NCI-H2081 (cell line): ENCODE measurements at places on chromosomes 7 and 10.

DNA sequence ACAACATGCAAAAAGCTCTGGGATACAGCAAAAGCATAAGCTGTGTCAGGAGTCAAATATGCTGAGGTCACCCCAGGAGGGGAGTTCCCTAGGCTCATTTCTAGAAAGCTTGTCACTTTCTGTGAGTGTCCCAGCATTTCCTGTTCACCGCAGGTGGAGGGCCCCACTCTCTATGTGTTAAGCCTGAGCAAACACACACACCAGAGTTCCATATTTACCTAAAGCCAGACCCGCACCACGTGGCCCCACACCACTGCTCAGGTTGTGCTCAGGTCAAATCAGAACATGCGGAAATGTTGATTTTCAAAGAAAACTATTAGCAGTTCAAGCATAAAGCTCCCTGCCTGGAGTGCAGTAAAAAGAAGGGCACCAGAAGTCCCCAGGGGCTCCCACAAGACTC, 259.6 kb upstream of the PPP2R2D start:
- DNase-seq, result no peak

GRCh38 chr7:101166648-101166908, 1.2 kb upstream of the VGF start:
- no peak for DNase-seq

GRCh38 chr7:30139836-30140384, 5.1 kb downstream of the MTURN start:
- no peak for DNase-seq

DNA sequence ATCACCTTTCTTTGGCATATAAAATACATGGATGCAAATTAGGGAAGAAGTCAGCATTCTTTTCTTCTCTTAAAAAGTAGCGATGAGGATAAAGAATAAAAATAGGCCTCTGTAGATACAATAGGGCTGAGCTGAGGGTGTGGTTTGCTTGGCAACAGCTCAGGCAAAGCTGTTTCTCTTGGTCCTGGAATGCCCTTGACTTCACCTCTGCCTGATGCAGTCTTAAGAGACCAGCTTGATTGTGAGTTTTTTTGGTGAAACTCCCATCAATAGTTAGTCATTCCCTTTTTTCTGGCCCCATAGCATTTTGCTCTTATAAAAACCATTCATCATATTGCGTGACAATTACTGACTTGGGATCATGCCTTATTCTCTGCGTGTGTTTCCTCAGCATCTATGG, 42.1 kb upstream of the MKLN1 start:
- no peak for DNase-seq

DNA sequence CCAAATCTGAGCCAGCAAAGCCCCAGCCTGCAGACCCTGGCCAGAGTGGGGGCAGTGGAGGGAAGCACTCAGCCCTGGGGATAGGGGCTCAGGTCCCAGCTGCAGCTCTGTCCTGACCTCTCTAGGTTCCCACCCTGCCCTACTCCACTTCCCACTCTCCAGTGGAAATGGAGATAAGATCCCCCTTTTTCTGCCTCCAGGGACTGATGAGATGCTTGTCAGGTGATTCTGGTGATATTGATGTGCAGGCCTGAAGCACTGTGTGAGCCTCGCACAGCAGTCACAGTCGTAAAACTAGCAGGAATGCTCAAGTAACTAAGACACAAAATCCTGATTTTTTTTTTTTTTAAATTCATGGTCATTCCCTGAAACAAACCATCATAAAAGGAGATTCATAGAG, 55.0 kb upstream of the BTBD16 start:
- DNase-seq, result no peak

DNA sequence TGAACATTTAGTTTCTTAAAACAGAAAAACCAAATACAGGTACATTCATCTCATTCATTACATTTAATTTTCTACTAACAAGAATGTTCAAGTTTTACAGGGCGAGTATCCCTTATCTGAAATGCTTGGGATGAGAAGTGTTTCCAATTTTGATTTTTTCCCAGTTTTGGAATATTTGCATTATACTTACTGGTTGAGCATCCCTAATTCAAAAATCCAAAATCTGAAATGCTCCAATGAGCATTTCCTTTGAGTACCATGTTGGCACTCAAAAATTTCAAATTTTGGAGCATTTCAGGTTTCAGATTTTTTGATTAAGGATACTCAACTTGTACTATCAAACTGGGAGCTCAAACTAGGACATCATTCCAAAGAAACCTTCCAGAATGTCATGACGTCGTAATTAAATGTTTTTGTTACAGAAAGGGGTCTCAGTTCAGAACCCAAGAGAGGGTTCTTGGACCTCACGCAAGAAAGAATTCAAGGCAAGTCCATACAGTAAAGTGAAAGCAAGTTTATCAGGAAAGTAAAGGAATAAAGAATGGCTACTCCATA, 90.8 kb upstream of the PIK3CG start:
- DNase-seq, result no peak

DNA sequence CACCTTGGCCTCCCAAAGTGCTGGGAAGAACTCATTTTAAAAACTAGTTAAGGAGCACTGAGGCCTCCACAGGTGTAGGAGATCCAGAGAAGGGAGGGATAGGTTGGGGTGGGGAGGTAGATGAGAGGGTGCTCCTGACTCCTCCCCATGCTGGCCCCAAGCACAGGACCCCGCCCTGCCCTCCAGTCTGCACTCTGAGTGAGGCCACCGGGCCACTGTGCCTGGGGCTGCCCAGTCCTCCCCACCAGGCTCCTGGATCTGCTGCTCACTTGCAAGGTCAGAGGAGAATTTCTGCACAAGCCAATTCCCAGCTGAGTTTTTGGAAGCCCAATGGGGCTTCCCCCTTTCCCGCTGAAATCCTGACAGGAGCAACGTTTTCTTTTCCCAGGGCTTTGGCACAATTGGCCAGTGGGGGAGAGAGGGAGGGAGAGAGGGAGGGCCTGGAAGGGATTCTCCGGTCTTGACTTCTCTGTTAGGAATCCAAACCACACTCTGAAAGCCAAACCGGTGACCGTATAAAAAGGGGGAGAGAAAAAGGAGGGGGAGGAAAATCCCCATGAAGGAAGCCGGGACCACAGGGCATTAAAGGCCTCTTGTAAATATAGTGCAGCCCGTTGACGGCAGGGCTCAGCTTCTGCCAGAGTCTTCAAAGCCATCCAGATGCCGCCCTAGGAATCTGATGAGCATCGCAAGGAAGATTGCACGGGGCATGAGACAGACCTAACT, 116.2 kb downstream of the SH3PXD2A start:
- DNase-seq, result no peak

DNA sequence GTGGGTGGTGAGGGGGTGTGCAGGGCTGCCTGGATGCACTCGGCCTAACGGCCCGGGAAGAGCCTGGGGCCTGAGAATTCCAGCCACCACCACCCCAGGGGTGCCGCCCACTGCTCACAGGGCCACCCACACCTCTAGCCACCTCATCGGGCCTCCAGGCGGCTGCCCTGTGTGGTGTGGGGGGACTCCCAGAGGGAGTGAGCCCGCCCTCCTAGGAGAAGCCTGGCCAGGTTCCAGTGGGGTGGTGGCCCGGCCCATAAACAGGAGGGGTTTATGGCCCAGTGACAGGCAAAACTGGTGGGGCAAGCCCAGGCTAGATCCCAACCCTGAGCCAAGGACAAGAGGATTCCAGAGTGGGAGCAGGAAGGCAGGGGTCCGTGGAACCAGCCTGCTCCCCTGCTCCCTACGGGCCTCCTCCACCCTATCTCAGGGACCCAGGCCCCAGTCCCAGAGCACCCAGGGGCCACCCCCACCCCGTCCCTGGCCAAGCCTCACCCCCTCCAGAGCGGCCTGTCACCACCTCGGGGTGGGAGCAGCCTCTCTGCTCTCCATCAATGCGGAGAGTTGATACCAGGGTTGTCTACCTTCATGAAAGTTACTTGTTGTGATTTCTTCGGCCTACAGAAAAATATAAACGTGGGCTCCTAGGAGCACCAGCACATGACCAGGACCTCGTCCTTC, 20.2 kb upstream of the PDGFA start:
- DNase-seq, result no peak

DNA sequence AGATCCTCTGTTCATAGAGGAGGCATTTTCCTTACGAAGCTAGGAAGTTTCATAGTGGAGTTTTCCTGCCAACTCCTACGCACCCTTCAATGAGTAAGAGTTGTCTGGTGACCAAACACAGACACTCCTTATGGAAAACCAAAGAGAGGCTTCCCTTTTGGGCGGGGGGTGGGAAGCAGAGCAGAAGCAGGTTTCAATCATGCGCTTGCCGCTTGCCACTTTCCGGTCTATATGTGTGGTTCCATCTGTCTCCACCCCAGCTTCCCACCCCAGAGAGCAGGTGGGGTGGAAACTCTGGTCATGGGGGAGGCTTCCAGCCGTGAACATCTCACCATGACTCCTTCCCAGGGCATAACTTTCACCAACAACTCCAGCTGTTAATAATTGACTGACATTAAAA, 68.8 kb upstream of the GRB10 start:
- DNase-seq, result no peak
